ENCODE measurements at places on chromosomes 3 and 15. TPM values are rescaled to one million over a fixed set of nuclear protein-coding genes. Genes with fewer than 3 reads are reported as not detected.

Gene TNFAIP8L3
- 4.3 TPM for polyA plus RNA-seq

Gene STX19
- 3.8 TPM for polyA plus RNA-seq

Gene TIPIN
- polyA plus RNA-seq: 16.3 TPM

Gene A4GNT
- 0.63 TPM for polyA plus RNA-seq

DNA sequence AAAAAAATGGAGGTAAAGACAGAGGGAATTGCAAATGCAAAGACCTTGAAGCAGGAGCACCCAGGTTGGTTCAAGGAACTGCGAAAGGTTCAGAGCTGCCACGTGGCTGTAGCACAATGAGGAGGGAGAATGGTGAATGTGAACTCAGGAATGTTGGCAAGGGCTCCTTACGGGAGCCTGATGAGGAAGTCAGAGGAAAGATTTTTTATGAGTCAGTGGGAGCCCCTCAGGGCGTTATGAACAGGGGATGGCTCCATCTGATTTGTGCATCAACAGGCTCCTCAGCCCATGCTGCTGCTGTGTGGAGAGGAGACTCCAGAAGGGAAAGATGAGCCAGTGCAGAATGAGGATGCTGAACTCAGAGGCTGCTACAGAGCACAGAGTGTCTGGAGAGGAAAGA lies 194.4 kb downstream of the ARRDC4 start:
- no peak for DNase-seq

GRCh38 chr15:51163843-51164242 lies 69.1 kb upstream of the TNFAIP8L3 start:
- no peak for DNase-seq

DNA sequence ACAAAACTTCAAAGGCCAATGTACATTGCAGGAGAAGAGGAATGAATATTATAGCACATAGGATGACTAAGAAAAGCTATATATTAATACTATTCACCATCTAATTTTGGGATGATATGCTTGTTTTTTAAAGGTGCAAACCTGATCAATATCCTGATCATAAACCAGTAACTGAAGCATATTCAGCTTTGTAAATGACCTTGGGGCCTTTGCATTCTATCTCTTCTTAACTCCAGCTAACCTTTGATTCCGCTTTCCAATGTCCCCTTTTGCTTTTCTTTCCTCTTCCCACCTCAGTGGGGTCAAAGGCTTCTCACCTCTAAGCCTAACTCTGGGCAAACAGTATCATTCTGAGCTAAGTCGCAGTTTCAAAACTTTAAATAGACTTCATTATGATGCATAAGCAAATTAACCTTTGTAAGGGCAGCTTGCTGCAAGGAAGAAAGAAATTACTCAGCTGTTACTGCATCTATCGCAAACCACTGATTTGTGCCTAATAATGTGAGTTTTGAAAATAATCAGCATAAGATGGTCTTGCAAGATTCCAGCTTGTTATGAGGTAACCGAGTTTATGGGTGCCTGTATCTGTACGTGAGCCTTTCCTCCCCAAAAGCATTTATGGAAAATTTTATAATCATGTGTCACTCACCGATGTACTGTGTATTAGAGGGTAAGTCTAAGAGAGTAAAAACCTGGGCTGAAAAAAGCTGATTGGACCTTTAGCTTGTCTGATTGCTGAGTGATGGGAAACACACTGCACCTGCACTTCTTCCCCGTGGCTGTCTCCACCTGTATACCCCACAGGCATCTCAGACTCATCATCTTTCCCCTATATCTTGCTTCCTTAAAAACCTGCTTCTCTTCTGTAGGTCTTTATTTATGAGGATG lies 116.8 kb downstream of the TPRG1 start:
- DNase-seq: no peak

GRCh38 chr3:127289706-127290575 lies 2.1 kb upstream of the PRR20G start:
- DNase-seq: no peak

GRCh38 chr15:59330649-59331048 lies 42.0 kb downstream of the MYO1E start:
- no peak for DNase-seq

DNA sequence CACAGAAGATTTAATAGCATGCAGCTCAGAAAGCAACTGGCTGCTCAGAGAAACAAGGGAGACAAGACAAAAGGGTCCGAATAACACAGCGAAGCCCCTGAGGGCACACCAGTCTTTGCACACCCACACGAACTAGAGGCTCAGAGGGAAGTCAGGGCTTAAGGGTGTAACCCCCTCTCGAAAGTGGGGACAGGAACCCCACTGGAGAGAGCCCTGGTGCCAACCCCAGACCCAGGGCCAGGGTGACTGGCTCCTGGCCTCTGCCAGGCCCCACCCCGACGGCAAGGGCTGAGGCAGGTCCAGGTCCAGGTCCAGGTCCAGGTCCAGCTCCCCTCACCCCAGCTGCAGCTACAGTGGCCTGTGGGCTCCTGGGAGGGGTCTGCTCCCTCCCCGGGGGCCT lies 10.5 kb upstream of the PRR23E start:
- DNase-seq: no peak

DNA sequence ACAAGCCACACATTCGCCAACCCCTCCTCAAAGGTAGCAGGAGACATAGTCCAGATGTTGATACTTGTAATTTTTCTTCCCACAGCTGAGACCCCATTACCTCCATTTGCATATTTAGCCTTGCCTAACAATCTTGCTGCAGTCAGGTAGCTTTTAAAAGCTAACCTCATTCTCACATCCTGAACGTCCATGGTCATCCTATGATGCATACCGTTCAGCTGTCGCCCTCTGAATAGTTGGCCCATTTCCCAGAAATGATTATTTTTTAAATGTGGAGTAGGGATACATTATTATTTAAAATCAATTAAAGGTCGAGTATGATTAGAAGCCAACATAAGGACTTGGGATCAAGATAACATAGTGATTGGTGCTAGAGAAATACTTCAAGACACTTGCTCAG lies 165.0 kb downstream of the MEX3B start:
- DNase-seq: no peak

DNA sequence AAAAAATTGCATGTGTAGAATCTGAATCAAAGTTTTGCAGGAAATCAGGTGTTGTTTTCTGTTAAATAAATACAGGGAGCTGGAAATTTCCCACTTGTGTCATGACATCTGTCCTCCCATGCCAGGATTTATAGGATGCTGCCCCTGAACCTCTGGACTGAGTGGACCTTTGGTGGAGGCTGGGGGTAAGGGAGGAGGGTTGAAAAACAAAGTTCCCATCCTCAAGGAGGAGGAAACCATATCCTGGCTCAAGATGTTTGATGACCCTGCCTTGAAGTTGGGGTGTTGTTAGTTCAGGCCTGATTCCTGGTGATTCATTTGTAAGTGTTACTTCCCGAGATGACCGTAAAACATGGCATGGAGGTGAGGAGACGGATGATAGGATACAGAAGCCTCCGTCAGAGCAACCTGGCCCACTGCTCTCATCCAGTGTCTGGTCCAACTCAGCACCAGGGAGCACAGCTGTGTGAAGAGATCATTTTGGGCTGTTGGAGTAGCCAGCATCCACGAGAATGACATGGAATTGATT lies 223.6 kb downstream of the CACNA2D3 start:
- DNase-seq: no peak

DNA sequence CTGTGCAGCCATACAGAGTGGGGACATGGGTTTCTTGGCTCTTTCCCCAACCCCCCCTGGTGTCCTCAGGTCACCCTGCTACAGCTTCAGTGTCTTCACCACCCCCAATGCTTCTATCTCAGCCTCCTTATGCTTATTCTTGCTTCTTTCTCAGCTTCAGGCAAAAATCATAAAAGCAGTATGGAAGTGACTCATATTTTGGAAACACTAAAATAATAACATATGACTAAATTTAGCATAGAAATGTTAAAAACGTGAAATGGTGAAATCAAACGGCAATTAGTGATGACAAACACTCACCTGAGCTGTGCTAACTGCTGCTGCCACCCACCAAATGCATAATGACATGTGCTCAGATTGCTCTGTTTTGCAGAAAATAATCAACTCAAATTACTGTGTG lies 475.2 kb upstream of the EPHA3 start:
- DNase-seq: no peak

GRCh38 chr3:16132190-16132589 lies 42.3 kb upstream of the GALNT15 start:
- DNase-seq: no peak
